ENCODE measurements at places on chromosomes 5 and 9.

GRCh38 chr5:2735996-2736395 is 15.5 kb downstream of the IRX2 start:
- no peak for DNase-seq

- DNase-seq, result no peak
These were observed 89.1 kb upstream of the HAND1 start for GRCh38 chr5:154567155-154567554.

DNA sequence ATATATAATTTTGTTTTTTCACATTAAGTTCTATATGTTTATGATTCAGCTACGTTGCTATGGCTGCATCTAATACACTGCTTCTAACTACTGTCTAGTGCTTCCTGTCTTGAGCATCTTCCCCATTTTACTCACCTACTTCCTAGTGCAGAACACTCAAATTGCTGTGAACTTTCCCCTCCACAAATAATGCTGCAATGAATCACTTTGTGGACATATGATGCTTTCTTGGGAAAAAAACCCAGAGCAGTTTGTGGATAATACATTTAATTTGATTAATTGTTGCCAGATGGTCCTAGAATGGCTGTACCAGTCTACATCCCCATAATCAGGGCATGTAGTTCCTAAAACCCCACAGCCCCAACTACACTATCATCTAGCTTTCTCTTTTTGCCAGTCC is 18.5 kb downstream of the CD180 start:
- no peak for DNase-seq

GRCh38 chr5:33824516-33825195 is 67.1 kb downstream of the ADAMTS12 start:
- no peak for DNase-seq

GRCh38 chr9:134653259-134654009 is 11.8 kb downstream of the COL5A1 start:
- no peak for DNase-seq

- DNase-seq, result peak; percentile 47
These were observed 1.0 kb downstream of the KLF4 start for GRCh38 chr9:107488375-107489143.

DNA sequence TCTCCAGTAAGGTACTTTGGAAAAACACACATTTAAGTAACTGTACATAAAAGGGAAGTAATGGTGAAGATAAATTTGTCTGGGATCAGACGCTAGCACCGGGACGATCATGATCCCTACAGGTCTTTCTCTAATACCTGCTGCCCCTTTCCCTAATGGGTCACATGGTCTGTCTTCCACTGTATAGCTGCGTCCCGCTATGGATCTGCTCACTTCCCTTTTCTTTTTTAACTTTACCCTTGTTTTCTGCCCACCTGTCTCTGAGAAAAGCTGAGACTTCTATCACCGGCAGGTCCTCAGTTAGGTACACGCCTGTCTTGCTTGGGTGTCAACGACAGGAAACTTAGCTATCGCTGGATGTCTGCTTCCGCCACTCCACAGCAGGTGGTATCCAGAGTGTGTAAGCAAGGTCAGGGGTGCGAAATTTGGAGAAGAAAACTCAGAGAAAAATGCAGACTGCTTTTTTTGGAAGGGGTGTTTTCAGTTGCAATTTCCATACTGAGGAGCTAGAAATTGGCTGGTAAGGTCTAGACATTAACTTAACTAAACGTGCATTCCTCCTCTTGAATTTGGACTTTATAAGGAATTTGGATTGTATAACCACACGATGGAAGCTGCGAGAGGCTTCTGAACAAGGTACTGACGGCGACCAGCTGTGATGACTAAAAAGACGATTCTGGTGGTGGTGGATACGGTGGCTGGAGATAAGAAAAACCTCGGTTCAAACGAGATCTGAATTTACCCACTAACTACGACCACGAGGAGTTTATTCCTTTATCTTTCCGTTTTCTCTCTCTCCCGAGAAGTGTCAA is 1.1 kb upstream of the ICE1 start:
- DNase-seq, result peak; percentile 6

DNA sequence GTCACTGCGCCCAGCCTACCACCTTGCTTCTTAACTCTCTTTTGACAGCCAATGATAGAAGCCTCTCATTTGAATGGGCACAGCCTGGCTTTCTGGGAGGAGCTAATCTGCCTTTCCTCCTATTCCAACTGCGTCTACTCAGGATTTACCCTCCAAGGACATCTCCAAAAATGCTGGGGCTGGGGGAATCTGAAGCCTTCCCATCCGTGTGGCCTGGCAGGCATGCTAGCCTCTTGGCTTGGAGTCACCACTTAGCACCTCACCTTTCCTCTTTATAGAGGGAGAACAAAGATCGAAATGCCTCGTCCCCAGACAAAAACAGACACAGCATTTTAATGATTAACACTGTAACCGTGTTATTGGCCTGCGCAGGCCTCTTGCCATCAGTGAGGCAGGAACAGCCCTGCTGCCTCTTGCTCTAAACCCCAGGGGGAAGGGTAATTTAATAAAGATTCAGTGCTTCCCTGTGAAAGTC is 108.2 kb upstream of the KLF4 start:
- DNase-seq, result peak; percentile 22

DNA sequence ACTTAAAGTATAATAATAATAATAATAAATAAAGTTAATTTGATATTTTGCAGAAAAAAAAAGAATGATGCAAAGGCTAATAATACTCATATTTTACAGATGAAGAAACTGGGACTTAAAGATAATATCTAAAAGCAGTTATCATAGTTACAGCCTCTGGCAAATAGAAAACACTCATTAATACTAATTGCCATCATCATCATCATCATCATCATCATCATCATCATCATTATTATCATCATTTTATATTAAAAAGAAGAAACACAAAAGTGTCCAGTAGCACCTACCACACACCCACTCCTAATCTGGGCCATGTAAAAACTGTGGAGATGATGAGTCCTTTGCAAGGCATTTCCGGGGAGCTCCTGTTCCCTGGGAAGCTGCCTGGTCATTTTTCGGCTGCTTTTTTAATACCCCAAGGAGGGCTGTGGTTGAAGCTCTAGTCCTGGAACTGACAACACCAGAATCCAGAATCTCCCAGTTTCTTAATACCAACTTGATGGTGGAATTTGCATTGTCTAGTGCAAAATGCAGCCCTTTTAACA is 70.8 kb downstream of the HTR4 start:
- no peak for DNase-seq

- DNase-seq, result no peak
These were observed 27.5 kb downstream of the SLC6A3 start for GRCh38 chr5:1417586-1418225.

DNA sequence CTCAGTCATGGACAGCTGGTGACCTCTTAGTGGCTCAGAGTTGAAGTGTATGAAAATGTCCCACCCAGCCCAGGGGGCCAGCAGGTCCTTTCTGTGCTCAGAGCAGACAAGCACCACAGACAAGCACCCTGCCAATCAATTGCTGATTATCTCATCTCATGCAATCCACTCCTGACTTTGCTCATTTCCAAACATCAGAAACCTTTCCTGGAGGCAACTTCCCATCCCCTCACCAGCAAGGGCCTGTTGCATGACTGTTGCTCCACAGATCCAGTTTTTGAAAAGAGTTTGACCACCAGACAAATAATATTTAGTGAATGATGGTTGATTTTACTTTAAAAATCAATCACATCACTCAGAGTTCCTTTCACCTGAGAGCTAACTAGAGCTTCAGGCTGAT is 397.3 kb upstream of the KLF4 start:
- no peak for DNase-seq

GRCh38 chr9:32581512-32582143 is 8.7 kb upstream of the NDUFB6 start:
- DNase-seq, result peak; percentile 49

DNA sequence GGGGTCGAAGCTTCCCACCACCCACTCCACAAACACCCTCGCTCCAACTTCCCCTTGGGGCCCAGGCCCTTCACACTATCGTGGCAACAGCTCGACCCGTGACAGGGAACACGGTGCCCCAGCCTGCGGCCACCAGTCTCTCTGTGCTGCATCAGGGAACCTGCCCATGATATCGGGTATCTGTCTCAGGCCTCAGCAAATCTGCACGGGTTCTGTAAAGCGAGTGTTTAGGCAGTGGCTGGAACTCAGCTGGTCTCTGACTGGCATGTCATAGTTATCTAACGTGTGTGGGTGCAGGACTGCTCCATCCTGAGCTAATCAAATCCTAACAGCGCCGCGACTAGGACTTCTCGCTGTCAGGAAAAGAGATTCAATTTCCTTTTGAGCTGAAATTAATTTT is 42.9 kb downstream of the DBH start:
- no peak for DNase-seq

- no peak for DNase-seq
These were observed 216.5 kb downstream of the SEC61B start for GRCh38 chr9:99438596-99438995.

DNA sequence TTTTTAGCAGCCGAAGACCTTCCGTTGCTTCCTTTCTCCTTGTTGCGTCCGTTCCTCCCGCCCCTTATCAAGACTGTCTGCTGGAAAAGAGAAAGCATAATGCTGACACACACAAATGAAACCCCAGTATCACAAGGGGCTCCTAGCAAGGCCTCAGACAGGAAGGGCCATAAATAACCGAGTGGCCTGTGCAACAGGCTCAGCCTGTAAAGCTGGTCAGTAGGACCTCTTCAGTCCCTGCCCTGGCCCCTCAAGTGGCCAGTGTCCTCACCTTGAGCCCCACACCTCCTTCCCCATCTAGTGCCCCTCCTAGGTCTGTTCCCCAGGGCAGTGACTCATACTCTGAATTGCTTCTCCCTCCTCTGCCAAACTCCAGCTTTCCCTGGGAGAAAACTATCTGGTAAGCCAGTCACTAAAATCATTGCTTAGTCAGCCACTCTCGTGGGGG is 174.6 kb upstream of the IL12B start:
- DNase-seq, result peak; percentile 6

GRCh38 chr9:22041775-22042174 is 32.7 kb upstream of the CDKN2B start:
- peak; percentile 77 for DNase-seq

GRCh38 chr9:38432922-38433510 is 8.8 kb upstream of the IGFBPL1 start:
- DNase-seq, result peak; percentile 6

- DNase-seq, result peak; percentile 20
These were observed 145.3 kb upstream of the ZNF462 start for GRCh38 chr9:106717686-106718085.
